CD4-positive, alpha-beta T cell treated with Interleukin-4 for 1 hour (primary cell): ENCODE measurements at places on chromosomes 12 and 14.
A peak's percentile ranks its signal among the peaks of the same experiment; 100 is the strongest.

DNA sequence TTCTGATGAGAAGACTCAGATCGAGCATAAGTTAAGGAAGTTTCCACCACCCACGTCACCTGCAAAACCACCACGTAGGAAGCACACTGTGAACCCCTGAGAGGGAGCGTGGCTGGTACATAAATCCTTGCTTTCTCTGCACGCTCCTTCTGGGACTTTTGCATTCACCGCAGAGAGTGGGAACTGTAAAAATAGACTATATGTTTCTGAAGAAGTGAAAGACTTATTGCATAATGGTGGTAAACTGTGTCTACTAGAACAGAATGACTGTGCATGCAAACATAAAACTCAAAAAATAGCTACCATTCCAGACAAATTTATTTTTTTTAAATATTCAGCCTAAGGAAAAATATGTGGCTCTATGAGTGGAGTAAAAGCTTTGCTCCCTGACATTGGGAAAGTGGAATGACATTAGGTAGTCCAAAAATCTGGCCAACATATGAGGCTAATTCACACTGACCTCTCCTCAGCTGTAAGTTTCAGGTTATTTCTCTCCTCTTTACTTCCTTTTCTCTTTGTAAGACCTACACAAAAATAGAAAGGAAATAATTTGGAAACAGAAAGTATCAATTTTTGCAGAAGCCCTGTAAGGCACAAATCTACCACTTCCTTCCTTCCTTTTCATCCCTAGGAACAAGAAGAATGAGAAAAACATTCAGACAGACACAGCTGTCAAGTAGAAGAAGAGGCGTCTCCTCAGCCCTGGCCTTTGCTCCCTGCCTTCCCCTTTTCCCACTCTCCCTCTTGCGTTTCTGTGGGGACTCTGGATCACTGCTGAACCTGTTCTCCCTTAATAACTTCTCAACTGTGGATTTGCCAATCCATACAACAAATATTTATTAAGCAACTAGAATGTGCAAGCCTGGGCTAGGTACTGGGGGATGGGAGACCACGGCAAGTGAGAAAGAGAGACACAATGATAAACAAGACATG, 264.3 kb upstream of the FOXN3 start:
- DNase-seq = peak; percentile 50

DNA sequence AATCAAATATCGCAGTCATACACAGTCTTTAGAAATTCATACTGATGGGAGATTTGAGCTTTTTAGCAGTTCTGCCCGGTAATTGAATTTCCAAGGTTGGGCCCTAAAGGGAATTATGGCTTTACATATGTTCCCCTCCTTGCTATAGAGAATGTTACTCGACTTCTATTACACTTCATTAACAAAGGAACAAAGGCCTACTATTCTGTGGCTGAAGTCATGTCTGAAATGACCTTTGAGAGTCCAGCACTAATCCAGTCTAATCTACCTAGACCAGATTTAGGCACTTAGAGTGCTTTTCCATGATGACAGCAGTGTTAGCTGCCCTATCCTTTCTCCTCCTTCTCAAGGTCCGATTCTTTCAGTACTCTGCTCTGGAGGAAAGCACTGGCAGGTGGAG, 305.3 kb downstream of the MED13L start:
- DNase-seq = no peak

GRCh38 chr12:5172886-5173285, 129.2 kb downstream of the KCNA5 start:
- no peak for DNase-seq

GRCh38 chr14:69242311-69243224, 17.4 kb upstream of the GALNT16 start:
- peak; percentile 66 for DNase-seq

DNA sequence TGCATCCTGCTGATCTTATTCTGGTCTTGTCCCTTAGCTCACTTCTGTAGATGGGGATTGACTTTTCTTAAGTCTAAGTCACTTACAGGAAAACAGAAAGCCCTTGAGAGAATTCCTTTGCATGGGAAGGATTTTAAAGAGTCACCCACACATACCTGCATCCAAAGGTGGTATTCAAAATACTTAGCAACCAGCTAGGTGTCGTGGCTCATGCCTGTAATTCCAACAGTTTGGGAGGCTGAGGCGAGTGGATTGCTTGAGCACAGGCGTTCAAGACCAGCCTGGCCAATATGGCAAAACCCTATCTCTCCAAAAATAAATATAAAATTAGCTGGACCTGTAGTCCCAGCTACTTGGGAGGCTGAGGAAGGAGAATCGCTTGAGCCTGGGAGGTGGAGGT, 14.2 kb downstream of the FGF6 start:
- no peak for DNase-seq
